ENCODE measurements at places on chromosomes 5 and 9.

DNA sequence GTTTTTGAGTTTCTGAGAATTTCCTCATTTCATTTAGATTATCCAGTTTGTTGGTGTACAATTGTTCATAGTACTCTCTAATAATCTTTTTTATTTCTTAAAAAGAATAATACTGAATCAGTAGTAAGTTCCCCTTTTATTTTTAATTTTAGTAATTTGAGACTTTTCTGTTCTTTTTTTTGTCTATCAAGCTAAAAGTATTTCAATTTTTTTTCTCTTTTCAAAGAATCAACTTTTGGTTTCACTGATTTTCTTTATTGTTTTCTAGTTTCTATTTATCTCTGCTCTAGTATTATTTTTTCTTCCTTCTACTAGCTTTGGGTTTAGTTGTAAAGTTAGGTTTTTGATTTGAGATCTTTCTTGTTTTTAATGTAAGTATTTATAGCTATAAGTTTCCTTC lies 60.6 kb upstream of the ARL15 start:
- DNase-seq, result no peak

- DNase-seq, result no peak
Observed at GRCh38 chr5:116754556-116754955, 179.9 kb upstream of the SEMA6A start.

DNA sequence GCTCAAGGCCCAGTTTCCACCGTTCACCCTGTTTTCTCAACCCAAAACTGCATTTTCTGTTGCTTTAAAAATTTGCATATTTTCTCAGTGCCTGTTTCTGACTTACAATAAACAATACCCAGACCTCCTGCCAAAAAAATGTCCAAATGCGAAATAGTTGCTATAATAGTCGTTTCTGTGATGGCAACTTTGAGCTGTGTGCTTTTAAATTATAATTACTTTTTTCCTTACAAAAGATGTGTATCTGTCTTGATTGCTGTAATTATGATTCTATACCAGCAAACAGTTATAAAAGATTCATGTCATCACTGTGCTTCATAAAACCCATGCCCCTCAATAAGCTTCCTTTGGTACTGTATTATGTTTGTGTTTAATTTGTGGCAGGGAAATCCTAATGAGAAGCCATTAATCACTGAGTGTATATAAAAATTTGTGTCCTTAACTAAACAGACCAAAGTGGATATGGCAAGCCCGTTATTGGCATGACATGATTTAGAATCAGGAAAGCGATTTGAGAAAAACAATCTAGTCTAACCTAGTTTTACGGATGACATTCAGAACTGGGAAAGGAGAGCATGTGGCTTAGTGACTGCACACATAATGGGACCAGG lies 5.4 kb upstream of the SLC1A3 start:
- DNase-seq, result no peak

DNA sequence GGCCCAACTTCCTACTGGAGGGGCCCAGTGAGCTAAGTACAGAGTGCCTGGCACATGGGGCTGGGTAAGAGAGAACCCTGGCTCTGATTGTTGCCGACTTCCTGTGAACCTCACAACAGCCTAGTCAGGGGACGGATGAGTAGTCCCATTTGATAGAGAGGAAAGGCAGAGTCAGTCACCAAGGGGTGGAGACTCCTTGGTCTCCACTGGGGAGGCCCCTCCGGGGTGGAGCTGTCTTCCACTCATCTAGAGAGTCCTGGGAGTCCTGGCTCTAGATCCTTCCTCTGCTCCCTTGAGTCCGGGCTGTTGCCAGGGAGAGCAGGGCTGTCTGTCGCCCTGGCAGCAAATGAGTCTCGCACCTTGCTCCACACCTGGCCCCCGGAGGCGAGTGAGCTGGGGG lies 8.0 kb downstream of the GRK6 start:
- DNase-seq, result no peak

DNA sequence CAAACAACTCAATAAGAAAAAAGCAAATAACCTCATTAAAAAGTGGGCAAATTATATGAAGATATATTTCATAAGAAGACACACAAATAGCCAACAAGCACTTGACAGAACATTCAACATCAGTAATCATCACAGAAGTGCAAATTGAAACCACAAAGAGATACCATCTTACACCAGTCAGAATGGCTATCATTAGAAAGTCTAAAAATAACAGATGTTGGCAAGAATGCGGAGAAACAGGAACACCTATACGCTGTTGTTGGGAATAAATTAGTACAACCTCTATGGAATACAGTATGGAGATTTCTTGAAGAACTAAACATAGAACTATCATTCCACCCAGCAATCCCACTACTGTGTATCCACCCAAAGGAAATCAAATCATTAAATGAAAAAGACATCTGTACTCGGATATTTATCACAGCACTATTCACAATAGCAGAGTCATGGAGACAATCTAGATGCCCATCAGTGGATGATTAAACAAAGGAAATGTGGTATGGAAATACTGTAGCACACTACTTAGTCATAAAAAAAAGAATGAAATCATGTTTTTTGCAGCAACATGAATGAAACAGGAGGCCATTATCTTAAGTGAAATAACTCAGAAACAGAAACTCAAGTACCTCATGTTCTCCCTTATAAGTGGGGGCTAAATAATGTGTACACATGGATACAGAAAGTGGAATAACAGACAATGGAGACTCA lies 106.8 kb upstream of the FST start:
- no peak for DNase-seq

DNA sequence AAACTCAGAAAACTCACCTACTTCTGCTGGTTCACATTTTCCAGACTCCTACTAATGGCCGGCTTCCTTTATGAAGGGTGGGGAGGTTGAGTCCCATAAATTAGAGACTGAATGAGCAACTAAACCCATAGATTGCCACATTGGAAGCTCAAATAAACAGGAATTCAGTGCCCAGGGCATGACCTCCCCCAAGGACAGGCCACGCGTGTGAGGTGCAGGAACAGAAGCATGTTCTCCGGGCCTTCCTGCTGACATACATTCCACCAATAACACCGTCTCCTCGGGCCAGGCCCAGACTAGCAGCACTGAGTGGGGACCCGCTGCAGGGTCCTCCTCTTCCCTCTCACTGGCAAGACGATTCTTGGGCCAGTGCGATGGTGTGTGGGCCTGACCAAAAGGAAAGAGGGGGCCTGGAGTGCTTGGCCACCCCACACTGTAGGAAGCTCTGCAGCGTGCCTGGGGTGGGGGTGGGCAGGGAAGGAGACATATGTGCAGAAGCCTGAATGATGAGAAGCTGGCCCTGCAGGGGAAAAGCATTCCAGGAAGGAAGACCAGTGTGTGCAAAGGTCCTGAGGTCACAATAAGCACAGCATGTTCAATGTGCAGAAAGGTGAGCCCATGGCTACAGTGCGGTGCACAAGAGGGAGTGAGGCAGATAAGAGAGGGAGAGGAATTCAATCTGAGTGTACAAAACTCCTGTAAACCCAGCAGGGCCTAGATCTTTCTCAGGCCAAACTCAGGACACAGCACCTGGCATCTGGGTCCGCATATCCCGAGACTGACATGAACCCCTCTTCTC lies 12.0 kb downstream of the PTGES start:
- DNase-seq, result no peak

- DNase-seq, result no peak
Observed at GRCh38 chr9:79193501-79194223, 378.1 kb upstream of the TLE4 start.

GRCh38 chr5:141313711-141314110 lies 6.9 kb downstream of the TAF7 start:
- no peak for DNase-seq

- no peak for DNase-seq
Observed at GRCh38 chr5:105195765-105196164, 1633.2 kb upstream of the NUDT12 start.

- DNase-seq, result no peak
Observed at GRCh38 chr9:127612939-127613582, 984 bp downstream of the STXBP1 start.

DNA sequence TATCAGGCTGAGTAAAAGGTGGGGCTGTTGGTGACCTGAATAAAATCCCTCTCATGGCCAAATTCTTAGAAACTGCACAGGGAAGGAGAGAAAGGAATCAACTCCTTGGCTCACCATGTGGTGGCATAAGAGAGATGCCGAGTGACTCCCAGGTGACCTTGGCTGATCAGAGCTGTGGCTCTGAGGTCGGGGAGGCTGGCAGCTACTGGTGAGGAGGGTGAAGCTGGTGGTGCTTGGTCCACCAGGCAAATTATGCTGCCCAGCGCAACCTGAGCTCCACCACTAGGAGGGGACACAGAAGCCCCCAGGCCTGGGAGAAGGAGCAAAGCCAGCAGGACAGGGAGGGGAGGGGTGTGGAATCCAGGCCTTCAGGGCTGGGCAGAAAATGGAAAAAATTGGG lies 111.2 kb upstream of the IL12B start:
- peak; percentile 36 for DNase-seq

- no peak for DNase-seq
Observed at GRCh38 chr9:114957558-114957957, 27.2 kb upstream of the TNFSF8 start.

GRCh38 chr5:120158211-120158610 lies 305.9 kb upstream of the PRR16 start:
- no peak for DNase-seq

DNA sequence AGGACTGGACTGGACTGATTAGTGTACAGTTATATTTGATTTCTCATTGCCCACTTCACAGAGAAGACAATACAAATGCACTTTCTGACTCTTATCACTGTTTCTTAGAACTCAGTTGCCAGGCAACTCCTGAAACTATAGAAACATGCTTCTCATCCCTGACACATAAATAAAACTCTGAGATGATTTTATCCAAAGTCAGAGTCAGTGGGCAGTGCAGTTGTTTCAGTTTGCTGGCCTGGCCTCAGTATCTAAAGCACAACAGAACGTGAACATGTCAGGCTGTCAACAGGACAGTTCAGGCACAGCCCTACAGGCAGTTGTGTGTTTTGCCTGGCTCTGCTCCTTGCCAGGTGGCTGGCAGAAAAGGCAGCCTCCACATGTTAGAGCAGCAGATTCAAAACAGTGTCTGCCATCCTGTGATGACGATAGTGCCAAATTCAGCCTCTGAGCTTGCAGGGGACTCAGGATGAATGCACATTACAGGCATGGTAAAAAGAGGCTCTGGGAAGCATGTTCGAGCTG lies 65.1 kb upstream of the CCDC152 start:
- no peak for DNase-seq

GRCh38 chr5:77449277-77449676 lies 42.8 kb downstream of the WDR41 start:
- no peak for DNase-seq

GRCh38 chr9:28853477-28853876 lies 1280.2 kb upstream of the C9orf72 start:
- no peak for DNase-seq

- no peak for DNase-seq
Observed at GRCh38 chr9:130707225-130707976, 13.8 kb downstream of the EXOSC2 start.

DNA sequence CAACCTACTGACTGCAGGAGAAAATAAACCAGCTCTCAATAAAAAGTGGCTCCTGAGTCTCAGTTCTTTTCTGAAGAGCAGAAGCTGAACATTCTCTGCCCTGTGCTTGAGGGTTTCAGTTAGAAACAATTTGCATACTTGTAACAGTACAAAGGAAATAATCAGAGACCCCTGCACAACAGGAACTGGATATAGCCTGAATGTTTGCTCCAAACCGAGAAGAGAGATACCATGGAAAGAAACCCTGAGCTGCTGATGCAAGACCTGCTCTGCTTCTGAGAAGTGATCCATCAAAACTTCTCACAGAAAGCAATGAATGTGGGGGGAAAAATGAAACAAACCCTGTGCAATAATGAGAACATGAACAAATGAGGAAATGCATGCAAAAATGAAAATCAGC lies 592.9 kb downstream of the SEMA5A start:
- DNase-seq, result no peak

DNA sequence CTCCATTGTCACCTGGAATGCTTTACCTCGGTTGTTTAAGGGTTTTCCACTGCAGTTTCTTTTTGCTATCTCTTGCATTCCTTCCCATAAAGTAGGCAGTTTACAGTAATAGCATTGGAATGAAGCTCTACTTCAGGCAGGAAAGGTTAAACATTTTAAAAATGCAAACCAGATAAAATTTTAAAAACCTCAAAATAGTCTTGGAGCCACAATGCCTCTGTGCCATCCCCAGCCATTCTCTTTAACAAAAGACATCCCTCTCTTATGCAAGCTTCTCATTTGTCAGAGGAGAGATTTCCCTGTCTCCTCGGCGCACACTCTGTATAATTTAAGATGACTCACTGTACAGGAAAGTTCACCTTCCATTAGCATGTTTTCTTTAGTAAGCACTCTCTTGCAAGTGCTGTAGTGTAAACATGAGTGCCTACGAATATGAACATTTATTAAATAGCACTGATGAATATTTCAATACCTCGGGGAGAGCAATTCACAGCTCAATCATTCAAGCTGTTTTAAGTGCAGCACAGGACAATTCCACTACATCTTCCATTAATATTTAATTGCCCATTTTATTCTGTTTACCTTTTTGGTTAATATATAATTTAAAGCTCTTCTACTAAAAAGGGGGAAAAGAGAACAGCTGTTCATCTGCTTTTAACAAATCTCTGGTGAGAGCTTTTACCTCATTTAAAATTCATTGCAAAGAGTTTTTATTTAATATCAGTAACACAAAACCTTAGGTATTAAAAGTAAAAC lies 343.6 kb downstream of the SPATA31D1 start:
- no peak for DNase-seq

DNA sequence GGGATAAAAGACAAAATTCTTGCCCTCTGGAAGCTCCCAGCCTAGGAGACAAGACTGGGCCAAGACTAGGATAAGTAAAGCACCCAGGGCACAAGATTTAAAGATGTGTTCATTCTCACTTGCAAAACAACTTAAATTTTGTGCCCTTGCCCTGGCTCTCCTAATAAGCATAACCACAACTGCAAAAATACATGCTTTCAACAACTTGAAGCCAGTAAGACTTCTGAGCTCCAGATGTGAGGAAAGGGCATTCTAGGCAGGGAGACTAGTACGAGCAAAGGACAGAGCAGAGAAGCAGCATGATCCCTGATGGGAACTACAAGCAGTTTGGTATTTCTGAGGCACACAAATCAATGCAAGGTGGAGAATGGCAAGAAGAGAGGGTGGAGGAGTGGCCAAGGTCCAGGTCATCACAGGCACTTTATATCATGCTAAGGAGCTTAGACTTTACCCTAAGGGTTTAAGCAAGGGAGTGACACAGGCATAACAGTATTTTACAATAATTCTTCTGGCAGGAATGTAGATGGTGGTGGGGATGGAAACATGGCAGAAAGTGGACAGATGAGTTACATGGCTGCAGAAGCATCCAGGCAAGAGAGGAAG lies 30.1 kb upstream of the SIL1 start:
- DNase-seq, result no peak

GRCh38 chr5:155822177-155822576 lies 504.8 kb upstream of the SGCD start:
- no peak for DNase-seq

DNA sequence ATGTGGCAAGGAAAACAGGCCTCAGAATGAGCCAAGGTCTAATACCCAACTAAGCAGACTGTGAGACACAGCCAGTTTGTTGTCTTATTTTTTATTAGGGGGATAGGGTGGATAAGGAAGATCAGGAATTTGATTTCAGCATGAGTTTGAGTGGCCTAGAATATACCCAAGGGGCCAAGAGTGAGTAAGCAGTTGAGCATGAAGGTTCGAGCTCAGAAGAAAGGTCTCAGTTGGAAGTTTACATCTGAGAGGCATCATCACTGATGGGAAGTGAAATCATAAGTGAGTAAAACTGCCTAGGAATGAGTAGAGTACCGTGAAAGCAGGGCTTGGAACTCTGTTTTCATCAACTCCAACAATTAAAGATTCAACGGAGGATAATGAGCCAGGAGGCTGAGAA lies 12.6 kb downstream of the PSMD5 start:
- DNase-seq, result no peak
